ENCODE measurements at places on chromosomes 7 and 10.

DNA sequence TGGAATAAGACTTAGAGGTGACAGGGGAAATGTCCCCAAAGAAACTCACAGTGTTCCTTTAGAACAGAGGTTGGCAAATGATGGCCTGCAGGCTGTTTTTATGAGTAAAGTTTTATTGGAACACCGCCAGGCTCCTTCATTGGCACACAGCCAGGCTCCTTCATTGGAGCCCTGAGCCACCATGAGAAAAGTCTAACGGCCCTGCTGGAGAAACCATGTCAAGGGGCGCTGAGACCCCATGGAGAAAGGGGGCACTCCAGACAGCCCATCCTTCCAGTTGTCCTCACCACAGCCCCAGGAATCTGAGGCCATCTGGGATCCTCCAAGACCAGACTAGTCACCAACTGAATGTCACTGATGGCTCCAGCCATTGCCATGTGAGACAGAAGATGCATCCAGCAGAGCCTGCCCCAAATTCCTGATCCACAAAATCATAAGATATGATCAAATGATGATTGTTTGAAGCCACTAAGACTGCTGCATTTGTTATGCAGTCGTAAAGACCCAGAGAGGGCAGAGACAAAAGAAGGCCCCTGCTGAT lies 88.2 kb upstream of the GPR26 start:
- no peak for DNase-seq

- DNase-seq: no peak
Observed at GRCh38 chr10:11197266-11197712, 179.6 kb downstream of the CELF2 start.

- DNase-seq: no peak
Observed at GRCh38 chr7:45601094-45601493, 26.9 kb downstream of the ADCY1 start.

DNA sequence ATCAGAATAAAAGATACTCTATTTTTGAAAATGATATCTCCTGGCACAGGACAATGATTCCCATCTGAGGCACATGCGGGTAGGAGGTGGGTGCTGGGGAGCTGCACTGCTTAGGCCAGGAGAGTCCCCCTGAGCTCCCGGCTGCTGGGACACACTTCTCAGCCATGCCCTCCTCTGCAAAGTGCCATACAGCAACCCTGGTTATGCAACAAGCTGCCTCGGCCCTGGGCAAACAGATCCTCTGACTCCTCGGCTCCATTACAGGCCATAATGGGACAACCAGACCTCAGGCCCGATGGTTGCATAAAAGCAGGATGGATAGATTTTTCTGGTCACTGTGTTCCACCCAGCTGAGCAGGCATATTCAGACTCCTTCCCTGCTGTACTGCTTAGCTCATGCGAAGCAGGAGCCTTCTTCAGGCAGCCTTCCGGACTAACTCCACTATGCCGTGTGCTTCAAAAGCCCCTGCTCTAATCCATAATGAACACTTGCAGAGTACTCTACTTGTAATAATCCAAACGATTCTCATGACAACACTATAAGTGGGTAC lies 6.5 kb upstream of the LEP start:
- no peak for DNase-seq

DNA sequence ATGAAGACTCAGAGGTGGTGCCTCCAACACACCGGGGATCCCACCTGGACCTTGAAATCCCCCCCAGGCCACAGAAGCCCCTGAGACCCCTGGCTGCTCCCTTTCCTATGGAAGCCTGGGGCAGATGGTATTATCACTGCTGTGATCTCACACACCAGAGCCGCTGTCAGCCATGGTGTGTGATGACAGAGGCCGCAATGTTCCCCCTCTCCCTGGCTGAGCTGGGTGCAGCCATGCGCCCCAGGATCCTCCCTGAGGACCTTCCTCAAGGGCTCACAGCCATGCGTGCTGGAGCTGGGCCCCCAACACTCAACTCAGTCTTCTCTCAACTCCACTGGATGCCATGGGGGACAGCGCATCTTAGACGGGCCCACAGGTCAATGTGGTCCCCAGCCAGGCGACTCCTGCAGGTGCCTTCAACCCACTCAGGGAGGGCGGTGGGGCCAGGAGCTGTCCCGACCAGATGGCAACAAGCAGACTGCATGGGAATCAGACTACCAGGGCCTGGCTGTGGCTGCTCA lies 44.9 kb downstream of the VIPR2 start:
- no peak for DNase-seq

Measured in naive thymus-derived CD8-positive, alpha-beta T cell (primary cell).